Stimulated activated CD4-positive, alpha-beta T cell treated with anti-CD3 and anti-CD28 coated beads, Interleukin-2, amount 100 ng/mL, for 24 hours (primary cell): ENCODE measurements at places on chromosomes 4 and X.
A peak's percentile ranks its signal among the peaks of the same experiment; 100 is the strongest.

DNA sequence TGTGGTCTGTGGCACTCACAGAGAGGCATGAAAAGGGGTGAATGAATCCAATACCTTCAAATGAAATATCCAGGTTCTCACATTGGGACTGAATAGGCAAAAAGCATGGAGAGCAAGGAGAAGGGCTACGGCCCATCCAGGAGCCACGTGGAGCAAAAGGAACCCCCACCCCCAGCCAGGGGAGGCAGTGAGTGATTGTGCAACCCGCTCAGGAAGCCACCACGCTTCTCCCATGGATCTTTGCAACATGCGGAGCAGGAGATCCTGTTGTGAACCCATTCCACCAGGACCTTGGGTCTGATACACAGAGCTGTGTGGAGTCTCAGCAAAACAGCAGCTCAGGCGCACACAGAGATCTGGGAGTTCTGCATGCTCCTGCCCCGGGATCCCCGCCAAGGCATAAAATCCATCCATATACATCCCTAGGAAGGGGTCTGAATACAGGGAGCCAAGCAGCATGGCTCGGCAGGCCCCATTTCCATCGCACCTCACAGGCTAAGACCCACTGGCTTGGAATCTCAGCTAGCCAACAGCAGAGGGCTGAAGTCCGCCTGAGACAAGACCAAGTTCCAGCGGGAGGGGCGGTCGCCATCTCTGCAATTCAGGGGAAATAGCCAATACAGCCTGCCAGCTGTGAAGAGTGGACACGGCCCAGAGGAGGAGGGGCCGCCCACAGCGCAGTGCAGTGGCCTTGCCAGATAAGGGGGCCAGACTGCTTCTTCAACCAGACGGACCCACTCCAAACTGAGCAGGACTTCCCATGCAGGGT is 80.2 kb downstream of the FGF16 start:
- DNase-seq: no peak

DNA sequence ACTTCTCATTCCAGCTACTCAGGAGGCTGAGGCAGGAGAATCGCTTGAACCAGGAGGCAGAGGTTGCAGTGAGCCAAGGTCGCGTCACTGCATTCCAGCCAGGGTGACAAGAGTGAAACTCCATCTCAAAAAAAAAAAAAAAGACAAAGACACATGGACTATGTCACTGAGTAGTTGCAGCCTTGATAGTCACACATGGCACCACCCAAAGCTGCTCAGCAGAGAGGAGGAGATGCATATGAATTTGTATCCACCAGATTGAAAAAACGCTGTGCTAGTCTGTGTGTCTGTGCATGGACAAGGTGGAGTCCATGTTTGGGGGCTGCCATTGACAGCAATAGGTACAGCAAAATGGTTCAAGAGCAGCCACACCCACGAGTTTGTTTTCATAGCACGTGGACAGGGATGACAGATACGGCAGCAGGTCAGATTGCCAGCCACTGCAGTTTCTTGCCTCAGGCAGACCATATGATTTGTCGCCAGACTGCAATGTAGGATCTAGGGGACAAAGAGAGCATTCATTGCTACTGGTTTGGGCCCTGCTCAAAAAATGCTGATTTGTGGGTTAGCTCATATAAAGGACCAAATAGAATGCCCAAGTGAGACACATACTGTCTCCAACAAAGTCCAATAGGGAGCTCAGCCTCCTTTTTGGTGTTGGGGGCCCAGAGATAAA is 89.9 kb downstream of the CEP135 start:
- no peak for DNase-seq

DNA sequence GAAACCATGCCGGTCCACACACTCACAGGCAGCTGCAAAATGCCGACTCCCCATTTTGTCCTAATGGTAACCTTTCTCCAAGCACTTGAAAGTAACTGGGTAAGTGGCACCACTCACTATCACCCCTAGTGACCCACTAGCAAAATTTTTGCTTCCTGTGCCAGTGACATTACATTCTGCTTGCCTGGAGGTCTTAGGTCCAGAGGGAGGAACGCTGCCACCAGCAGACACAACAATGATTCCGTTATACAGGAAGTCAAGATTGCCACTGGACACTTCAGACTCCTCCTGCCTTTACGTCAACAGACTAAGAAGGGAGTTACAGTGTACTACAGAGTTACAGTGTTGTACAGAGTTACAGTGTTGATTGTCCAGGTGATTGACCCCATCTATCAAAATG is 11.8 kb upstream of the TMEM192 start:
- DNase-seq: no peak

DNA sequence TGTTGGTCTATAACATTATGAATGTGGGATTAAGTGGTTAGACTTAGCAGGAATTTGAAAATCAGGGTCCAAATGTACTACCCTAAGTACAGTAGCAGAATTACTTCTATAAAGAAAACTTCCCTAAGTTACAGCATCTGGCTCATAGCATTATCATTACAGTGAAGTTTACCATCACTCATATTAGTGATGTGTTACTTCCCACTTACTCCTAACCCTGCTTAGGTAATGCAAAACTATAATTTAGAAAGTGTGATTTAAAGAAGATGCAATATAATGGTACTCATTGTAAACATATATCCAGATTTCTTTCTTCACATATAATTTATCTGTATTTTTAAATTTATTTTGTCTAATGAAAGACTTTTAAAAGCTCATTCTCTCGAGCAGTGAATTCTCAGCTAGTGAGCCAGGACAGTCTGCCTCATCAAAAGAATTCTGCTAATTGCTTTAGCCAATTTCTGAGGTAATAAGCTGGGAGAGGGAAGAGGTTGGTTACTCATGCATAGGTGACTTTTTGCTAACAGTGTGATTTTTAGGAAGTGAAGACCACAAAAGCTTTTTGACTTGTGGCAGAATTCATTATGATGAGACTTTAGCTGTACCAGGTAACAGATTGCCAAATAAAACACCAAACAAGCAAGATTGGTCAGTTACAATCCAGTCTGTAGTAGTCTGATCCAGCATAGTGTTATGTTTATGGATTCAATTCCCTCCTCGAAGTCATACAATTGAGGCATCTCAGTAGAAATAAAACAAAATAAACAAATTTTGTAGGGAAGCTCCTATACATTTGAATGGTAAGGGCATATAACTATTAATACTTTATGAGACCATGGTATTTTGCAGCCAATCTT is 21.0 kb downstream of the PLS3 start:
- no peak for DNase-seq

DNA sequence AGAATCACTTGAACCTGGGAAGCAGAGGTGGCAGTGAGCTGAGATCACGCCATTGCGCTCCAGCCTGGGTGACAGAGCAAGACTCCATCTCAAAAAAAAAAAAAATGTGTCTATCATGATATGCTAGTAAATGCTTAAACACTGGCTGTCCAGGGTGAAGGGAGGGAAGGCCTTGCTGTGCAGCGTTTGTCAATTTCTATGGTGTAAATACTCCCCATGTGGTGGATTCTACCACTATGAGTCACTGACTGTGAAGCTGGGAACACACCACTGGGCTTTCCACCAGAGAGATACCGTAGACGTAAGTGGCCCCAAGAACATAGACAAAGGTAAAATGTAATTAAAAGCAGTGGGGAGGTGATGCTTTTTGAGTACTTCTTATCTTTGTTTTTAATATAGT is 51.3 kb upstream of the LEF1 start:
- no peak for DNase-seq

- DNase-seq: no peak
Observed at GRCh38 chr4:57243076-57243475, 132.9 kb upstream of the IGFBP7 start.

DNA sequence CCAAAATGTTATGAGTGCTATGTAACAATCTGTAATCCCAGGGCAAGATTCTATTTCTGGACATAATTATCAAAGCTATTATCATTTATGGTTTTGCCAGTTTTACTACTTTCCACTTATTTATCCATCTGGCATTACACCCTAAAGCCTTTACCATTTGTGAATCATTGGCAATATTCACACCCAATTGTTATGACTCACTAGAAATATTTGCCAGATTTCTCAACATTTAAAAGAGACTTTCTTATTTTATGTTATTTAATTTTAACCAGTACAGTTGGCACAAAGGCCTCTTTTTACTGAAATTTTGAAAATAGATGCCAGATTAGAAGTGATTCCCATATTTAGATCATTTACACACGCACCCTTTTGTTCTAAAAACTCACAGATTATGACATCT is 242.7 kb upstream of the WDFY3 start:
- DNase-seq: no peak

GRCh38 chr4:187478292-187479140 is 517.1 kb upstream of the ZFP42 start:
- no peak for DNase-seq

DNA sequence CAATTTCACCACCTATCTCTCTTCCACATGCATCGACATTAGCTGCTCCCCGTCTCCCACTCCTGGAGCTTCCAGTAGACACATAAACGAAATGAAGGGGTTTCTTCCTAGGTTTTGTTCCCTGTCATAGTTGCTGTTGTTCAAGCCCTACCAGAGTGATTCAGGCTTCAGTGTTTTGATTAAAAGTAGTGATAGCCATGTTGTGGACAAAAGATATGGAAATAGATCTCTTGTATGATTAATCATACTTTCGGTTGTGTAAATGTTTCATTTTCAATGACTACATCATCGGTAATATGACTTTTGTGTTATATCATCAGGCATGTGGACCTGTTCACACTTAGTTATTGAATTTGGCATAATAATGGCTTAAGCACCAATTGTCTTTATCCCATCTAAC is 96.5 kb upstream of the KLF3 start:
- DNase-seq: no peak

- DNase-seq: peak; percentile 37
Observed at GRCh38 chrX:38754102-38754790, 47.0 kb upstream of the MID1IP1 start.

- no peak for DNase-seq
Observed at GRCh38 chr4:172772781-172773180, 395.8 kb upstream of the GALNT7 start.

DNA sequence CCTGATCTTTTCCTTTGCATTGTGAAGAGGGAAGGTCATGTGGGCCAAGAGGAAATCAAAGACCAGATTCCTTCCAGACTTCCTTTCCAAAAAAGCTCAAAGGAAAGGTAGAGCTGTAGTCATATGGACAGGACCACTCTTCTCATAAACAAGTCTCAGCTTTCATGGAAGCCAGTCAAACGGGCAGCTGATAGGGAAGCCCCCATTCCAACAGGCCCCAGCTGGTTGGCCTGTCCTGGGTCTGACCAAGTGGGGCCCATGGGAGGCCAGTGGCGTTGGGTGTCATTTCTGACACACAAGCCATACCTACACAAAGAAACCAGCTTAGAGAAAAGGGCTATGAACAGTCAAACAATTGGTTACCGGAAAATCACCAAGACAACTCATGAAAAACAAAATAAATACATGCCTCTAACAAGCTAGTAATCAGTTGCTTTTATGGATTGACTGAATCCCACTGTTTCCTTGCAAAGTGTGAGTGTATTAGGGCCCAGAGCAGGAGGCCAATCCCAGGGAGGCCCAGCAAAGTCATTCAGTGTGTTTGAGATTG is 149.6 kb upstream of the MAMLD1 start:
- no peak for DNase-seq

DNA sequence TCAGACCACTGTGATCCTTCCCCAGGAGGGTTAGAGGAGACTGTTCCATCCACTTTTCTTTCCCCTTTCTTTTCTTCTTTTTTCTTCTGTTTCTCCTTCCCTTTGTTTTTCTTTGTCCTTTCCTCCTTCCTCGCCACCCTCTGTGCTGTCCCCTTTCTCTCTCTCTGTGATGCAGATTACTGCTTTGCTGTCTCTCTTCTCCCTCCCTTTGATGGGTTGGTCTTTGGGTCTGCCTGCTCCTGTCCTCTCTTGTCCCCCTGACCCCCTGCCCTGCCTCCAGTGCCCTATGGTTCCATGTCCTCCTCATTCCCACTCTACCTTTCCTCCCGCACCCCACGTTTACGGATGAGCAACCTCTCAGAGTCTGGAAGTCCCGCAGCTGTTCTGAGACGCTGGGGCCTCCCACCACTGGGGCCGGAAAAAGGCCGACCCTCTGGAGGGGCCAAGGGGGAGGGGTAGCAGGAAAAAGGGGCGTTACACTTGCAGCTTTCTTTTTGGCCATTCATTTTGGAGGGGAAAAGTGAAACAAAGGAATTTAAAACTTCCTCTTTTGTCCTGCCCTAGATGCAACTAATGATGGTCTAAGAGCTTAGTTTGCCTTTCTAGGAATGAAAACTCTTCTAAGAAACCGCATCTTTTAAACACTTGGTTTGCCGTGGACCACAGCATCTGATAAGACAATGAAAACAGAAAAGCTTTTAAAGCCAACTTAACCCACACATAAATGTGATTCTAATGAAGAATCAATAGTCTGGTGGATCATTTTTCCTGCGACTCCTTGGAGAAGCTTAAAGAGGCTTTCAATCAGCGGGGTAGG is 24.5 kb upstream of the TSR2 start:
- no peak for DNase-seq

DNA sequence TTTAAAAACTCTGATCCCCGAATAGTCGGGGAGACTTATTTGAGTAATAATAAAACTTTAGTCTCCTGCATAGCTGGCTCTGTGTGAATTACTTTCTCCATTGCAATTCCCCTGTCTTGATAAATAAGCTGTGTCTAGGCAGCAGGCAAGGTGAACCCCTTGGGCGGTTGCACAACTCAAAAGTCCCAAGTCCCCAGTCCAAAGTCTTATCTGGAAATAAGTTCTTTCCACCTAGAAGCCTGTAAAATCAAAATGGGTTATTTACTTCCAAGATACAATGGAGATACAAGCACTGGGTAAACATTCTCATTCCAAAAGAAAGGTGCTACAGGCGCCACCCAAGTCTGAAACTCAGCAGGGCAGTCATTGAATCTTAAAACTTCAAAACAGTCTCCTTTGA is 10.1 kb upstream of the PNMA5 start:
- DNase-seq: no peak

- no peak for DNase-seq
Observed at GRCh38 chr4:163590619-163591264, 96.3 kb downstream of the TMA16 start.

DNA sequence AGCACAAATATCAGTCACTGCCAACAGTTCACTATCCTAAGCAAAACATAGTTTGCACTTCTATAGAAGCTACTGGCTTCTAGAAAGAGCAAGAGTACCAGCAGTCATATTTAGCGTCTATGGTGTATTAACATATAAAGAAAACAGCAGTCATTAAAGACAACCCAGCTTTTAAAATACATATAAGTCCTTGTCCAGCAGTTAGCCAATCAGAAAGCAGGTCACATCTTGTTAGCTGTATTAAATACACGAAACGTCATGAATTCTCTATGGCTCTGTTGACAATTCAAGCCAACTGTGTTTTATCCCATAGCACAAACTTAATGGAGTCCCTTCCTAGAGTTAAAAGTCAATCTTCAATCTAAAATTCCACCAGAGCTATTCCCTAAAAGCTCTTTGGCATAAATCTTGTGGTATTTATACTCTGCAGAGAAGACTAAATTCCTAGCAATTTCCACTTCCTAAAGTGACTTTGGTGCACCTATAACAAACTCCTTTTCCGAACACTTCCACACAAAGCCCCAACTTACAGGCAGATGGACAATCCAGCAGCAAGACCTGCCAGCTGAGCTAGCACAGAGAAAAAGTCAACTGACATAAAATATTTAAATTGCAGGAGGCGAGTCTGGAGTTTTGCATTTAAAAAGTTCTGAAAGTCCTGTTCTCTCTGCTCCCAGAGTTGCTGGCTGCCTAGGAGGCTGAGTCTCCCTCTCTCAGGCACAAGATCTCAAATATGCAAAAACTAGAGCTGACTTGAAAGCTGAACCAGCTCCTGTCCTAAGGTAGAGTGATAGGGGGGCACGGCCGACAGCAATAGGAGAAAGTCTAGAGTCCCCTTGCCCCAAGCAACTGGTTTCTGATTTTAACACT is 1.3 kb downstream of the LDB2 start:
- DNase-seq: no peak
